Central memory CD4-positive, alpha-beta T cell (primary cell): ENCODE measurements at places on chromosomes 5 and 9.

DNA sequence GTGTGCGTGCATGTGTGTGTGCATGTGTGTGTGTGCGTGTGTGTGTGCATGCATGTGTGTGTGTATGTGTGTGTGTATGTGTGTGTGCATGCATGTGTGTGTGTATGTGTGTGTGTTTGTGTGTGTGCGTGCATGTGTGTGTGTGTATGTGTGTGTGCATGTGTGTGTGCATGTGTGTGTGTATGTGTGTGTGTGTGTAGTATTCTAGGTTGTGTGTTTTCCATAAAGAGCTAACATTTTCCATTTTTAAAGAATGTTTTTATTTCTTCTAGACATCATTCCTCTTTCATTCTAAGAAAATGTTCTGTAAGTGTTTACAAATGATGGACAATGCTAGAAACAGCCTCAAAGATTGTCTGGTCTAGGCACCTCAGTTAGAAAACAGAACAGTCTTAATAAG, 15.6 kb downstream of the ENTREP1 start:
- DNase-seq: no peak

- no peak for DNase-seq
Observed at GRCh38 chr5:12615141-12615820, 711.0 kb upstream of the CTNND2 start.

DNA sequence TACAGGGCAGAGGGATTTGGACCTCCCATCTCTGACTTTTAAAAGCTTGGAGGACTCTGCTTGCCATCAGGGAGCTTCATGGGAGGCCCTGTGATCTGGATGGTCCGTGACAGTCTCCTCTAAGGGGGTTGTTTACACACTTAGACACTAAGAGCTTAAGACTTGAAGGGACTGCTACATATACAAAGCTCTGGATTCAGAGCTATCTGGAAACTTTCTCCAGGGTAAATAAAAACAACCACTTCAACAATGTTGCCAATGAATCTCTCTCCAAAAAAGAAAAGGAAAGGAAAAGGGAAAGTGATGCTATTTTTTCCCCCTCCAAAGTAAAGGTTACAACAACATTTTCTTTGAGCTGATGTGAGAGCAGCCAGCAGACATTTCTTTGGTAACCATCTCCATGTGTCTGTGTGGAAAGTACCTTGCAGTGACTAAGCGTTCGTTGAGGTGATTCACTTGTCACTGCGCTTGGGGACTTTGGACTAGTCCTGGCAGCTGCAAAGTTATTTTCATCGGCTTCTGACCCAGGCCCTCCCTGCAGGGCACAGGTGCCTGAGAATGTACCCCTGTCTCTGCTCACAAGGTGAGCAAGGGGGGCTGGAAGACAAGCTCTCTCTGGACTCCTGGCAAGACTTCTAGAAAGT, 262.1 kb upstream of the KLF4 start:
- DNase-seq: no peak

- no peak for DNase-seq
Observed at GRCh38 chr9:27482709-27483108, 41.4 kb upstream of the IFNK start.

- no peak for DNase-seq
Observed at GRCh38 chr9:14180093-14180959, 133.6 kb downstream of the NFIB start.

DNA sequence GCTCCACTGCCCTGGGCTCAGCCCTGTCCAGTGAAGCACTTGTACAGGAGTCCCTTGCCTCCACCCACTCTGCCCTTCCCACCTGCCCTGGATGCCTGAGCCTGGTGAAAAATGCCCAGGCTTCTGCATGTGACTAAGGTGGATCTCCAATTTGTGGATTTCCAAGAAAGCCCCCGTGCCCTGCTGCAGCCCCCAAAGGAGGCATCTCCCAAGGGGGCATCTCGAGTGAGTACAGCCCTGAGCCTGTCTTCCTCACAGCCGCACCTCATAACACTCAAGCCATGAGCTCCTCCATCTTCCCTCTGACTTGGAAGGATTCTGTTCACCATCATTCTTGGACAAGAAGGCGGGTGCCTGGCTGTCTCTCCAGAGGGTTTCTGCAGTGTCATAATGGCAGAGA, 158.0 kb upstream of the PPP1R26 start:
- no peak for DNase-seq

DNA sequence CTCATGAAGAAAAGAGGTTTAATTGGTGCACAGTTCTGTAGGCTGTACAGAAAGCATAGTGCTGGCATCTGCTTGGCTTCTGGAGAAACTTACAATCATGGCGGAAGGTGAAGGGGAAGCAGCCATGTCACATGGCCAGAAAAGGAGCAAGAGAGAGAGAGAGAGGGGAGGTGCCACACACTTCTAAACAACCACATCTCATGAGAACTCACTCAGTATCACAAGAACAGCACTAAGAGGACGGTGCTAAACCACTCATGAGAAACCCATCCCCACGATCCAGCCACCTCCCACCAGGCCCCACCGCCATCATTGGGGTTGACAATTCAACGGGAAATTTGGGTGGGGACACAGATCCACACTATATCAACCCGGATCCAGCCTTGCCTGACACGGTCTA, 28.8 kb upstream of the IER5L start:
- peak; percentile 24 for DNase-seq

- no peak for DNase-seq
Observed at GRCh38 chr9:131140550-131140949, 15.2 kb downstream of the NUP214 start.

- no peak for DNase-seq
Observed at GRCh38 chr9:81461196-81461595, 228.2 kb downstream of the TLE1 start.

GRCh38 chr9:2242831-2243330, 227.7 kb downstream of the SMARCA2 start:
- no peak for DNase-seq
